Prostate gland (tissue), 2 donors: ENCODE measurements at places on chromosomes 2 and 18. TPM values are rescaled to one million over a fixed set of nuclear protein-coding genes. Genes with fewer than 3 reads are reported as not detected.

- no peak for DNase-seq
Observed at GRCh38 chr2:233011702-233012131, 1.3 kb downstream of the NGEF start.

DNA sequence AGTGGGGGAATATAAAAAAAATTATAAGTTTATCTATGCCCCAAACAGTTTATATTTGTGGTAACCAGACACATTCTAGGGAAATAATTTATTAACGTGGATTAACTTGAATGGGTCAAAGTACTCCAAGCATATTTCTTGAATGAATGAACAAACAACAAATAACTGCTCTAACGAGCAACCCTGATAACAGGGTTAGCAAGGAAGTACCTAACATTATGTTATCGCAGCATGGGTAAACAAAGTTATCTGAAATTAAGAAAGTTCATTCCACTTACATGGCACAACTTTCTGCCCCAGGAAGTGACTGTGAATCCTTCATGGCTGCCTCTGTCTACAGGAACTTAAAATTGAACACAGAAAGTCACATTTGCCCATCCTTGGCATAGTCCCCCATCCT, 812.9 kb upstream of the ACVR2A start:
- no peak for DNase-seq

SRD5A2 gene
- total RNA-seq = 5.0 TPM

DNA sequence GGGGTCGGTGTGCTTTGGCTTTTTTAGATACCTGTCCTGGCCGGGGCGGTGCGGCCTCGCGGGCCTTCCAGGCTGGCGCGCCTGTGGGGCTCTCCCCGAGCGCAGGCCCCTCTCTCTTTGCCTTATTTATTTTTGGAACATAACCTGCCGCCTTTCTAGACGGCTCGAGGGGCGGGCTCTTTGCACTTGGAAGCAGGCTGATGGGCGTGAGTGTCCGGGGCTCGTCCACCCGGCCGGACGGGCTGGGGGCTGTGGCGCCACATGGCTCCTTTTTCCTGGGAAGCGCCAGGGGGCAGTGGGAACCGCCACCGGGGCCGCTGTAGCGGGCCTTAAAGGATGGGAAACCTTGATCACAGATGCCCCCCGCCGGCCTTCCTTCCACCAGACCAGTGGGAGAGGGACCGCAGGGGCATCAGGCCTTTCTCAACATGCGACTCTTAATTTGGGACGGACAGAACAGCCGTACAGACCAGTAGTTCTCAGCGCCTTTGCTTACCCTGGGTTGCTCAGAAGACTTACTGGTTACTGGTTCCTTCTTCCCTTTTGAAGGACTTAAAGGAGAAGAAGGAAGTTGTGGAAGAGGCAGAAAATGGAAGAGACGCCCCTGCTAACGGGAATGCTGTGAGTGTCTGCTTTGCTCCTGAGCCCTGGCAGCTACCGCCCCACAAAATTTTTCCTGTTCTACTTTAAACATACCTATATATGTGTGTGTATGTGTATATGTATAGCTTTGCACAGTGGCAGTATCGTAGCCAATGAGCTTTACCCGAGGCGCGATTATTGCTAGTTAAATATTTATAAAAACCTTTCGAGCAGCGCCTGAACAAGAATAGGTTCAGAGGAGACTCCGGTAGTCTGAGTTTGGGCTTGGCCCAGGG, 2.7 kb downstream of the PTMA start:
- peak; percentile 20 for DNase-seq

MATN3 gene
- total RNA-seq = 2.9 TPM

GRCh38 chr2:226873051-226873620, 37.3 kb downstream of the RHBDD1 start:
- no peak for DNase-seq

TMEM198 gene
- total RNA-seq = 11.5 TPM

TRIM43B gene
- 0.62 TPM for total RNA-seq

DNA sequence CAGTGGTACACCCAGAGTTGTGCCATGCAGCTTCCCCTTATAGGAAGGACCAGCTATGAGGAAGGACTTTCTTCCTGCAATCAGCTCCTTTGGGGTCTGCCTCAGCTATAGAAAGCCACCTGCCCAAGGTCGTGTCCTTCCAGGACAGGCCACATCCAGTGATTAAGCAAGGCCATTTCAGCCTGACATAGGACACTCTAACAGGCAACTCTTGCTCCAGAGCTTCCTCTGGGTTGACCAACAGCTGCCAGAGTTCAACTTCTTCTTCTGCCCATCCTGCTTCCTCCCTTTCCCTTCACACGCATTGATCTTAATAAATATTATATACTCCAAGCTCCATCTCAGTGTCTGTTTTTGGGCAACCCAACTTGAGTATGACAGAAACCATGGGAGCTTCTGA, 12.8 kb downstream of the LRP2 start:
- no peak for DNase-seq

GRCh38 chr2:19403785-19404184, 45.4 kb upstream of the OSR1 start:
- no peak for DNase-seq

DNA sequence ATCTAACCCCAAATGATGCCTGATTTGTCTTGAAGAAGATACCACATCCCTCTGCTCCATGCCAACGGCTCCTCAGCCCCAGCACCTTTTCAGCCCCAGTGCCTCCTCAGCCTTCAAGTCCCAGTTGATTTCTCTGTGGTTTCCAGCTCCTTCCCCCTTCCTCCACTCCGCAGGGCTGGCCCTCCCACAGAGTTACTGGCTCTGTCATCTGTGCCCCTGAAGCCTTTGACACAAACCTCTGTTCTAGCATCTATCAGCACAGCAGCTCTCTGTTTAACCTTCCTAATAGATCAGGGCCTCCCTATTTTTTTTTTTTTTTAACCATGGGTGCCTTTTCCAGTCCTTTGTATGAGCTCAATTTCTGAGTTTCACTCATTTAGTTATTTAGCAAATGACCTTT, 201.3 kb upstream of the CXCR4 start:
- DNase-seq = no peak

GRCh38 chr2:171522052-171522787, at the start of gene CYBRD1:
Gene CYBRD1 (plus strand): TSS chr2:171522474. CDS start chr2:171522546, 72 bp downstream.
- peak; percentile 83 for DNase-seq

- no peak for DNase-seq
Observed at GRCh38 chr2:9752441-9753275, 90.6 kb upstream of the TAF1B start.

CD8B2 gene
- 1.2 TPM for total RNA-seq

ANKRD53 gene
- total RNA-seq = 0.36 TPM

DNA sequence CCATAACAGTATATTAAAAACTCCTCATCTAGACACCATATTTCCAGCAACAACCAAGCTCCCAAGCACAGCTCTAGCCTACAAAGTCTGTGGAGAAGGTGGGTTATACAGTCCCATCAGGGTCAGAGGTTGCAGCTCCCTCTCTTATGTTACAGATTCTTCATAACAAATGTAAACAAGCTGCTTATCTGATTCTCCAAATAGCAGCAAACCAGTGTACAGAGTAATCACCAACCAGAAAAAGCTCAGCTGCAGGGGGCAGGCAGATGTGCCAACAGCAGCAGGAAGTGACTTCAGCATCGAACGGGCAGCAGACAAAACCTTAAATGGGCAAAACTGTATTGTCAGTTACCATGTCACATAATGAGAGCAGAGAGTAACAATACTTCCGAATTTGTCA, 52.9 kb upstream of the NABP1 start:
- DNase-seq = no peak

- no peak for DNase-seq
Observed at GRCh38 chr2:230472621-230473018, 56.6 kb downstream of the SP100 start.

FLACC1 gene
- total RNA-seq = 0.97 TPM

LHCGR gene
- 1.6 TPM for total RNA-seq

CEP192 gene
- 37.3 TPM for total RNA-seq

DNA sequence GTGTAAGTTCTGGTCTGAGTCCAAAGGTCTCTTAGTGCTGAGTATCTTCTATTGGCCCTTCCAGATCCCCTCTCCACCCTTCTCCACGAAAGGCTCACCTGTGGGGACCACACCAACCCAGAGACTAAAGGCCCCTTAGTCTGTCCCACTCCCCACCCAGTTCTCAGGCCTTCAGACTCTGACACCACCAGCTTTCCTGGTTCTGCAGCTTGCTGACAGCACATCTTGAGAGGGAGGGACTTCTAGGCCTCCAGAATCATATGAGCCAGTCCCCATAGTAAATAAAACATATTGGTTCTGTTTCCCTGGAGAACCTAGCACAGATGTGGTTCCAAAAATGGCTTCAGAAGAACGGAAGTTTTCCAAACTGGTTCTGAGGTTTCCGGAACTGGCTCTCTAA, 38.5 kb upstream of the KLF11 start:
- no peak for DNase-seq

CGREF1 gene
- 4.9 TPM for total RNA-seq

TP53I3 gene
- total RNA-seq = 26.2 TPM

DNA sequence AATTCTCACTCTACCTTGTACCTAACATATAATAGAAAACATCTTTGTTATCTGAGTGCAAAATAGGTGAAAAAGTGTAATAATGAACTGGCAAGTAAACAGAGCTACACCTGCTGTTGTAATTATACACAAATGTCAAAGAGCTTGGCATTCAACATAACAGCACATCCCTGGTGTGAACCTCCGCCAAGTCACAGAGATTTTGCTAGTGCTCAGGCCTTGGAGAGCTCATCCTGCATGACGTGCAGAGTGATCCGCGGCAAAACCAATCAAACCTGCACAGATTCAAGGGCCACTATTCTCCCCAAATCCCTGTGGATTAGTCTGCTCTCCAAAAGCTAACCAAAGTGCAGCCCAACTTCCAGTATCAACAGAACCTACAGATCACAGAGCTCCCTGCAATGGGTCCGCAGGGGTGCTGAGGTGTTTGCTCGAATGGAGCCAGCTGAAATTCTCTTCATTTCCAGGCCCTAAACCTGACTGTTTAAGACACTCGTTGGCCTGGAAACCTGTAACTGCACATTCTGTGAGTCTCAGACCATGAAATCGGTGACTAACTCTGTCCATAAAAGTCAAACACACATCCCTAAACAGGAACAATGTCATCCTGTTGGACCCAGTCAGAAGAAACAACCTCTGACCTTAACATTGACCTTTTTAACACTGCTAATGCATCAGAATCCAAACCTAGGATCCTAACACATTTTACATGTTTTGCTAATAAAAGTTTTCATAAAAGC, 111.8 kb downstream of the EPB41L3 start:
- DNase-seq = no peak

LRPPRC gene
- 49.3 TPM for total RNA-seq

DNA sequence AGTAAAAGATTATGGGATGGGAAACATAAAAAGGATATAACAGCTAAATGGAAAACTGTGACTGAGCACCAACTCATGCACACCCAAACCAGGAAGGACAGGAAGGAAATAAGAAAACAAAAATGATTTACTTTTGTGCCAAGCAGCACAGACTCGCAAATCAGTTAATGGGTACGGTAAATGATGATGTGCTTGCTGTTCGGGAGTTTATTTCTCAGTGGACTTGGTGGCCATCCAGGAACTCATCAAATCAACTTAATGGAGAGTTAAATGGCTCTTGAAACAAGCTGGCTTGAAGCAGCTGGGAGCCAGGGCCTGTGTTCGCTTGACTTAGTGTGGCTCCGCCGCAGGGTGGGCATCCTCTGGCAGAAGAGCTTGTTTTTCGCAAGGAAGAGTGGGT, 36.2 kb downstream of the MTCL1 start:
- DNase-seq = peak; percentile 33
